ENCODE measurements at places on chromosomes 13 and 19.

GRCh38 chr13:63093907-63094469, 1678.3 kb upstream of the PCDH20 start:
- no peak for DNase-seq

GRCh38 chr13:77719128-77719527, 21.6 kb downstream of the SLAIN1 start:
- no peak for DNase-seq

- DNase-seq, result peak; percentile 56
Measured at GRCh38 chr19:56252699-56253422, 19.7 kb upstream of the EDDM13 start.

DNA sequence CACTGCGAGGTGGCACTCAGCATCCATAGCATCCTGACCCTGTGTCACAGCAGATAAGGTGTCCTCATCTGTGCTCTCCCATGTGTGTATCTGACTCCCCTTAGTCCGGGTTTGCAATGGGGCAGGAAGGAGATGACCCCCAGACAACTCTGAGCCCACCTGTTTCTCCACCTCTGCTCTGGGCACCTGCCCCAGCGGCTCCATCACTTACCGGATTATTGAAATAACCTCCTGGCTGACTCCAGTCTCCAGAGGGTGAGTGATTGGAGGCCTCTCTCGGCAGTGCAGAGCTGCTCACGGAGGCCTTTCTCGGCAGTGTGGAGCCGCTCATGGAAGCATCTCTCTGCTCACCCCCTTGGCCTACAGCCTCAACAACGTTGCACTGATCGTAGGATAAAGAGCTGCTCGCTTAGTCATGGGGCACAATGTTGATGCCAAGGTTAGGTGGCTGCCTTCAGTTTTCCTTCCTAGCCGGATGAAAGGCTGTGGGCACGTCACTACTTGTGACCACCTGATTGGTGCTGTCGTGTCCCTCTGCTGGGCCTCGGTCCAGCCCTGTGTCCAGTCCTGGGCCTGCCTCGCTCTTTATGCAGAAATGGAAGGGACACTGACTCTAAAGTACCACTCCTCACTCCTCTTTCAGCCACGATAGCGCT, 67.6 kb downstream of the TEX29 start:
- DNase-seq, result no peak

DNA sequence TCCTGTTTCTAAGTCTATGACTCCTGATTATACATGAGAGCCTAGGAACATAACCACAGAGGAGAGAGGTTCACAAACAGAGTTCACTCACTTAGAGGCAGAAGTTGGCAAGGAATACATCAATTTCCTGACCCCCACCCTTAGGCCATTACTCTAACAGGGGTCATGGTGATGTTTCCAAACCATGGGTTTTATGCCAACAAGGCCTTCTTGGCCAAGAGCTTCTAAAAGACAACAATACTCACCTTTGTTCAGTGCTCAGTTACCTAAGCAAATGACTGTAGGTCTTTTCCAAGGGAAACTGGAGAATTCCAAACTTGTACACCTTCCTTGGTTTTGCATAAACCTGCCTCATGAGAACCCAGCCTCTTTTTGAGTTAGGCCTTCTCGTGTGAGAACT, 52.6 kb downstream of the ERICH4 start:
- DNase-seq, result no peak
